Fibroblast of skin of right quadriceps (primary cell): ENCODE measurements at places on chromosomes 6 and 20.

- no peak for DNase-seq
Measured at GRCh38 chr6:93139408-93140081, 279.8 kb downstream of the EPHA7 start.

- DNase-seq = no peak
Measured at GRCh38 chr20:44159125-44159524, 27.9 kb downstream of the JPH2 start.

DNA sequence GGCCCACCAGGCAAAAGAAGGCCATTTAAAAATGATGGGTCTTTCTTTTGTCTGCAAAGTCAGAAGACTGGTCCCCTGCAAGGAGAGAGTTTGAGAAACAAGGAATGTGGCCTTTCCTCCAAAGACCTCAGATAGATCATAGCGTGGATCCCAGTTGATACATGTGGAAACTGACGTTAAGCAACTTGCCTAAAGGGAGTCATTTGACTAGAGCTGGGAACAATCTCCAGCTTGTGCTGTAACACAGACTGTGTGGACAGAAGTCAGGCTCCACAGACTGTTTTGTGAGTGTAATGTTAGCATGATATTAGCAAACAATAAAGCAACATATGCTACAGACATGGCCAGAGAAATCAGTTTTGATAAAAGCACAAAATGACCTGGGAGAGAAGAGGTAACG lies 140.4 kb upstream of the CITED2 start:
- DNase-seq = no peak

- DNase-seq = no peak
Measured at GRCh38 chr20:22471156-22471836, 113.1 kb downstream of the FOXA2 start.

DNA sequence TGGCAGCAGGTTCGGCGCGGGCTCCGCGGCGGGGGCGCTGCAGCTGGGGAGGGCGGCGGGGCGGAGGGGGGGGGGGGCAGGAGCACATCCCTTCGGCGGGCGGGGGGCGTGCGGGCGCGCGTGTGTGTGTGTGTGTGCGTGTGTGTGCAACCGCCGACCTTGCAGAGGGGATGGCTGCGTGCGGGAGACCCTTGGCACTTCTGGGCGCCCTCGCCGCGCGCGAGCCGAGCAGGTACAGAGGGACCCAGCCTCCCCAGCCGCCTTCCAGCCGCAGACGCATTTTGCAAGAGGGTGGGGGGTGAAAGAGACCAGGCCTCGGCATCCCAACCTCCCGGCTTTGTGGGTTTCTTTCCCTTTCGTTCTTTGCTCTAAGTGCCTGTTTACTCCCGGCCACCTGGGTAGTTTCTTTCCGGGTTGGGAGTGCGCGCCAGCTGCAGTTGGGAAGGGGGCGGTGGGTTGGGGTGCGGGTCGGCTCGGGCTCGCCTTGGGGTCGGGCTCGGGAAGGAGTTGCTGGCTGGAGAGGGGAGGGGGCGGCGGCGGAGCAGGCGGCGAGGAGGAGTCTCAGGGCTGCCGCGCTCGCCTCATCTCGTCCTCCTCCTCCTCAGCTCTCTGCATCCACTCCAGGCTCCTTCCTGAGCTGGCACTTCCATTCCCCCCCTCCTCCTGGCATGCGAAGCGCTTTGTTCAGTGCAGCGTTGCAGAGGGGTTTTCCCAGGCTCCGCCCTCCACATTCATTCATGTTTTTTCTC lies 620 bp downstream of the HIVEP1 start:
- peak; percentile 88 for DNase-seq

GRCh38 chr6:56076033-56076432 lies 171.3 kb downstream of the COL21A1 start:
- no peak for DNase-seq

DNA sequence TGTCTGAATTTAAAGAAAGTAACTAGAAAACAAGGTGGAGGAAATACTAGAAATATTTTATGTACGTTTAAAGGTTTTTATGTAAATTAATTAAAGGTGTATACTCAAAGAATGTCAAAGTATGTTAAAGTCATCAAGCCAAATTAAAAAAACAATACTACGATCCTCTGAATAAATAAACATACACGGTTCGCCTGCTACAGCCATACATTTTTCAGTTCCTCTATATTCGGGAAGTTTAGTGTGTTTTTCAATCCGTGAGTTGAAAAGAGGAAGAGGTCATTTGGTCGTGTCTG lies 626 bp downstream of the STX7 start:
- DNase-seq = no peak

GRCh38 chr20:33183312-33183711 lies 15.4 kb downstream of the BPIFA2 start:
- DNase-seq = no peak

- DNase-seq = no peak
Measured at GRCh38 chr20:47265214-47265613, 91.3 kb downstream of the ZMYND8 start.

- DNase-seq = peak; percentile 31
Measured at GRCh38 chr20:50052550-50053361, 60.2 kb downstream of the UBE2V1 start.

GRCh38 chr6:68400396-68400795 lies 234.7 kb upstream of the ADGRB3 start:
- no peak for DNase-seq

DNA sequence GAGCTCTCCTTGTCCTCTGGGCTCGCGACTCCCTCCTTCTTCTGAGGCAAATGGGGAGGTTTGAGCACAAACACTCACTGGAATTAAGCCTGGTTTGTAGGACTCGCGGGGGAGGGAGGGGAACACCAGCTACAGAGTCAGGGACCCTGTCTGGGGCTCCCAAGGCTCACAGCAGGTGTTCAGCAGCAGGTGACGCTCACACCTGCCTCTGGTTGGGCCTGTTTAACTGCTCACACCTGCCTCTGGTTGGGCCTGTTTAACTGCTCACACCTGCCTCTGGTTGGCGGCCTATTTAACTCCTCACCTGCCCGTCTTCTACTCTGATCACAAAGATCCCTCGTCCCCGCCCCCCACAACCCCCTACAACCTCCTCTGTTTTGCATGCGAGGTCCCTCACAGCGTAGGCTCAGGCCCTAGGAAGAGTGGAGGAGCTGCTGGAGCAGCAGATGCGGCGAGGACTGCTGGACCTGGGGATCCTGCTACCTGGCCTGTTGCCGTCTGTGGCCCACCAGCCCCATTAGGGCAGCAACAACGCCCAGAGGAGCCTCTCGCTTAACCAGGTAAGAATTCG lies 181.9 kb downstream of the ERMARD start:
- DNase-seq = no peak
